ENCODE measurements at places on chromosomes 12 and 14.

DNA sequence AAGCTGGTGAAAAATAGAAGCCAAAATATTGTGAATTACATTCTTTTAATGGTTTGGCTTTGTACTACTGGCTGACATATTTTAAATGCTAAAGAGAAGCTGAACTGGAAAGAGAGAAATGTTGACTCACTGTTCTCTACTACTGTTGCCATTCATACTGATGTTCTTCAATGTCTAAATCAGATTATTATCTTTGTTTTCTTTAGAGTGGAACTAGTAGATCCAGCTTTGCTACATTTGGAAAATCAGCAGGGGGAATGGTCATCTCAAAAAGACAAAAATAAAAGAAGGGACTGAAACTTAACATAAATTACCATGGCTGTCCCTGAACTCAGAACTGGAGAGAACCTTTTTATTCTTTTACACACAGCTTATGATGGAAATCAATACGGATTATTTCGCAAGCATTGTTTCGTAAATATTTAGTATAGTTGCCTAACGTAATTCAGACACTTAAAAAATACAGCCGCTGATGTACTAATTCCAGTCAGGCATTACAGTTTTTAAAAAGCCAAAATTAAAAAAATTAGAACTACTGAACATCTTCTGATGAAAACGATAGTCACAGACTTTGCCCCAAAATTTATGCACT lies 76.3 kb upstream of the OTX2 start:
- no peak for DNase-seq

GRCh38 chr14:69152902-69153151 lies at the start of gene DCAF5:
Gene DCAF5 (minus strand): TSS chr14:69153119. CDS start chr14:69152978, 141 bp downstream.
- peak; percentile 87 for DNase-seq

DNA sequence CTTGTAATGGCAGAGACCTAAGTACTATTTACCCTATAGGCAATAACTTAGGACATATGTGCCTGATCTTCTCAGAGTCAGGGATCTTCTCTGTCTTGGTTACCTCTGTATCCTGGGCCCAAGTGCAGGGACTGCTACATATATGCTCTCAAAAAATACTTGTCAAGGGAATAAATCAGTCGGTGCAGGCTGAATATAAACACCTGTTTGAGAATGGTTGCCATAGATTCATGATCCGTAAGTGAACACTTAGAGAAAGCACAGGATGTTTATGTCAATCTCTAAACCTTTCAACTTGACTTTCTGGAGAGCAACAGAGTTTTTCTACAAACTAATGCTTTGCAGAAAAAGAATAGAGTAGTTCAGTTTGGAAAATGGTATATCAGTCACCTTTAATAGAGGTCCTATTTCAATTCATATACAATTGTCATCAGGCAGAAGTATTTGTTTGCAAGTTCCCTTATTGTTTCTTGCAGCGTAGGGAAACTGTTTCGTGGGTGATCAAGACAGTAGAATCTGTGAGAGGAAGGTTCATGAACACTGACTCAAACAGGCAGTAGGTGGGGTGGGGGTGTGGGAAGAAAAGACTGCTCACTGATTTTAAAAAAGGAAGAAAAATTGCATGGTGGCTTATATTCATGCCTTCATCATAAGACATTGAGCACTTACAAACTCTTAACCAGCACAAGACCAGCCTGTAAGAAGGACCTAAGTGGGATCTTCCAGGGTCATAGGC lies 6.0 kb upstream of the UBE2N start:
- DNase-seq = no peak

DNA sequence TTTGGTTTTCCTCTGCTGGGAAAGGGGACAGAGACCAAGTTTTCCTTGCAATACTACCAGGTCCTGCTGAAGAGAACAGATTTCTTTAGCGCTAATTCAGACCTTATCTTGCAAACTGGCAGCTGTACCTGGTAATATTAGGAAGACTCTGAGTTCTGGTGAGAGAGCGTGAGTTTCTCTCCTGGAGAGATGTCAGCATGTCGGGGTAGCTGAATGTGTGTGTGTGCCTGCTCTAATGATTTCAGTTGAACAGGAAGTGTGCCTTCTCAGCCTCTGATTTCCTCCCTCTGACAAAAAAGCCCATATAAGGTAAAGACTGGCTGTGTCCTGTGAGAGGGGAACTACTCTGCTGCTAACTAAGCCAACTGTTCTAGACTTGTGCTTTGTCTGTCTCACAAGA lies 10.3 kb upstream of the ERP27 start:
- no peak for DNase-seq

- DNase-seq = no peak
Measured at GRCh38 chr14:93714605-93715004, 73.7 kb downstream of the PRIMA1 start.

DNA sequence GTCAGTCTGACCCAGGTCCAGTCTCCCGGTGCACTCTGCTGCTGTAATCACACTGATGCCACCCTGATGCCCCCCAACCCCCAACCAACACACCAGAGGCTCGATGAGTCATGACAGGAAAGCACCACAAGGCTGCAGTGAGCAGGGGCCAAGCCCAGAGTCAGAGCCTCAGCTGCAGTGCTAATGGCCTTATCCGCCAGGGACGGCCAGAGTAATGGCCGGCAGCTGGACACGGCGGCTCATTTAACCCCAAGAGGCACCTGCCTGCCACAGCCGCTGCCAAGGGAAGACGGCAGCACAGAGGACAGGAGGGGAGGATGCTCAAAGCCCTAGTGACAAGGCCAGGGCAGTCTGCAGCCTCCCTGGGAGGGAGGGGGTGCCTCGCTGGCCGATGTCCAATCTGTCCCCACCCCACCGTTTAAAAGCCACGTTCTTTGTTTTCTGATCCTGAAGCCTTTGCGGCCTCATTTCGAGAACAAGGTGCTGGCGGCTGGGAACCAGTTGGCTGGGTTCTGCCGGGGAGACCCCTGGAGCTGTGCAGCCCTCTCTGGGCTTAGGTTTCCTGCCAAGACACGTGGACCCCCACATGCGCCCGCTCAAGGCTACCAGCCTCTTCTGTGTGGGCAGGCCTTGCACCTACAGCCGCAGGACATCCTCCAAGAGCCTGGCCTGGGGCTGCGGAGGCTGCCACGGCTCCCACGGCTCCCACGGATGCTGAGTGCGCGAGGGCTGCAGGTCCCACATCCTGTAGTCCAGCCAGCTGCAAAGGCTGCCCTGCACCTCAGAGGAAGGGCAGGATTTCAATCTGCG lies 13.1 kb downstream of the CCDC85C start:
- DNase-seq = no peak

DNA sequence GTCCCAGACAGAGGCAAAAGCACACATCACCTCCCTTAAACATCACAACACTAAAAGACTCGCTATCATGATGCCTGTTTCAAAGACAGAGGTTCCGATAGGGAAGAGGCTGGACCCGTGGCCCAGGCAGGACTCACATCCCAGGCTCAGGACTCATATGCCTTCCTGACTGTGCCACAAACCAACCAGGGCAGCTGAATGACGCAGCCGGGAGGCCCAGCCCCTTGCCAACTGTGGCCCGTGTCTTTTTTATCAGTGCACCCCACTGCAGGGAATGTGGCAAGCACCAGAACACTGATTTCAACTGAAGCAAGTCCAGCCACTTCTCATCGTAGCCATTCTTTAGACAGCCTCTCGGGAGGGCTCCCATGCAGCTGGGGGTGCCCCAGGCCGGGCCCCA lies 132.3 kb downstream of the KSR2 start:
- no peak for DNase-seq

GRCh38 chr12:23891115-23891514 lies 58.4 kb downstream of the SOX5 start:
- DNase-seq = no peak

DNA sequence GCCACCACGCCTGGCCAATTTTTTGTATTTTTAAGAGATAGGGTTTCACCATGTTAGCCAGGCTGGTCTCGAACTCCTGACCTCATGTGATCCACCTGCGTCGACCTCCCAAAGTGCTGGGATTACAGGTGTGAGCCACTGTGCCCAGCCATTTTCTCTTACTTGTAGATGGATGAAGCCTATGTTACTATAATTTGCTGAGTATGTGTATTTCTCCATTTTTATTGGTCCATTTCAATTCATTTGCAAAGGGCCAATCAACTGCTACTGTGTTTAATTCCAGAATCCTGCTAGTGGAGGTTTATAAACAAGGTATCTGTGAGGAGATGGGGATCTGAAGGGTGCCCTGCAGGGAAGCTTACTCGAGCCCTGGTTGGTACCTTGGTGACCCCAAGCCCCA lies 101.7 kb upstream of the MAX start:
- no peak for DNase-seq

- DNase-seq = no peak
Measured at GRCh38 chr12:80698256-80698655, 9.2 kb upstream of the MYF6 start.

DNA sequence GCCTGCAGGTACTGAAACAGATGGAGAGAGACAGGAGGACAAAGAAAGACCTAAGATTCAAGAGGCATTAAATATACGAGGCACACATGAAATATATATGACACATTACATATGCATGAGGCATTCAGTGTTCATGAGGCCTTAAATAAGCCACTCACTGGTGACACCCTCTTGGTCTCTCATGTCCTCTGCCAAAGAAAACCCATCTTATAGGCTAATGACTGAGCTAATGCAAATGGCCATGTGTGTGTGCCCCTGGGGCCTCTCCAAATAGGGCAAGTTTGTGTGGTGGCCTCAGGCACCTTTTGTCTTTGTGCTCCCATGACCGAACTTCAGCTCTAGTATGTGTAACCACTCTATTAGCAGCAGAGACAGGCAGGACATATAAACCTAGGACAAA lies 18.8 kb downstream of the COQ6 start:
- DNase-seq = no peak

GRCh38 chr12:6031001-6031400 lies 85.9 kb upstream of the ANO2 start:
- no peak for DNase-seq

- no peak for DNase-seq
Measured at GRCh38 chr14:51877810-51878209, 17.4 kb downstream of the GNG2 start.

GRCh38 chr12:75020068-75020557 lies 189.5 kb downstream of the KCNC2 start:
- no peak for DNase-seq

- no peak for DNase-seq
Measured at GRCh38 chr14:56423544-56423943, 156.1 kb upstream of the TMEM260 start.

GRCh38 chr14:30681752-30682355 lies 59.7 kb downstream of the SCFD1 start:
- DNase-seq = no peak

DNA sequence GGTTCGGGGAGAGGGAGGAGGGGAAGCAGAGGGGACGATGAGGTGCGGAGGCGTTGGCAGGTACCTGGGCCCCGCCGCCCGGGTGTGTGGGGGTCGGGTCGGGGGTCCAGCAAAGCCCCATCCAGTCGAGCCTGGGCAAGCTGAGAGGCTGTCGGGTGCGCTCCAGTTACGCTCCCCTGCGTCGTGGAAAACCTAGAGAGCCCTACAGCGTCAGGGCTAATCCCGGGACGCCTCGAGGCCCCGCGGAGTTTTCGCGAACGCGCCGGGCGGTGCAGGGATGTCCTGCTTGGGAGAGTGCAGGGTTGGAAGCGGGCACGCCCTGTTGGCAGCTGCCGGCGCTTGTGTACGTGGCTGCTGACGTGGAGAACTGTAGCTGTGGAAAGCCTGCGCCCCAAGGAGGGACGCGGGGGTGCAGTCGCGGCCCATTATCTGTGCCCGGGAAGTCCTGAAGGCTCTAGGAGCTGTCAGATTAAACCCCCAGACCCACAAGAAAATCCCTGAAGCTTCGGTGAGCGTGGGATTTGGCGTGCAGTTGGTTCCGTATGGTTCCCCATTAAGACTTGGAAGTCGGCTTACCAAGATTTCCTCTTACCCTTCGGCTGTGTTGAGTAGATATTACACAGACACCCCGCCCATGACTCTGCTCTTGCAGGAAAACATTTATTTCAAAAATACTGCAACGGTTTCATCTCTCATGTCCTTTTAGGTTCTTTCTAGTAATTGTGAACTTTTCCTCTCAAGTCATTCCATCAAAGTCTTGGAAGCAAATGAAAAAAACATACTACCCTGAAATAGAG lies 11.3 kb upstream of the SLC38A2 start:
- DNase-seq = peak; percentile 56

GRCh38 chr12:1620092-1620491 lies 8.9 kb upstream of the WNT5B start:
- no peak for DNase-seq

- DNase-seq = no peak
Measured at GRCh38 chr12:113299619-113300237, 35.2 kb downstream of the SLC8B1 start.

GRCh38 chr12:113610698-113611097 lies 139.0 kb upstream of the LHX5 start:
- no peak for DNase-seq

GRCh38 chr14:77270361-77271112 lies 469 bp downstream of the NGB start:
- no peak for DNase-seq

DNA sequence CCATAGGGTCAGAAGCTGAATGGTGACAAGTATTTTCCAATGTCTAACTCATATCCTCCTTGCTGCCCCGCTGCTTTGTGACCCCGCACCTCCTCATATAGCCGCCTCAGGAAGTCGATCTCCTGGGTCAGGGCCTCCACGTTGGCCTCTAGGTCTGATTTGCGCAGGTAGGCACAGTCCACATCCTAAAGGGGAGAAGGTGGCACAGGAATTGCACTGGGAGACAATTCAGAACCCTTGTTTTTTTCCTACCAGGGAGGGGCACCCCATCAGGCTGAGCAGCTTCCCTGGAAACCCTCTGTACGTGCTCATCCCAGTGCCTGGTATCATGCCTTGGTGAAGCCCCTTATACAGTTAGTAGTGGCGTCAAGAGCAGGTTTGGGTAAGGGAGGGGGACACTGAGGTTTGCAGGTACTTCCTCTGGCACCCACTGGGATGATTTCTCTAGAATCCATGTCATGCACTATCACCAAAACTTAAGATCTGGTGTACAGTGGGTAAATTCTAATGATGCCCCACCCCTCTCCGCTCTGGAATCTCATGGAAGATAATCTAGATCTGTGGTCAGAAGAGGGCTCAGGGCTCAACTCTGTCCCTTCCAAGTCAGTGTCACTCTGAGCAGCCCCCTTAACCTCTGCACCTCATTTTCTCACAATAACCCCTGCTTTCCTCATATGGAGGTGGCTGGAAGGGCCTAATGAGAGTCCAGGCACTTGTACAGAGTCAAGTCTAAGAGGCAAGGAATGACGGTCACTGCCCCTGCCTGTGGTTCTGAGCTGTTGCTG lies 20.1 kb upstream of the KRT86 start:
- DNase-seq = no peak

DNA sequence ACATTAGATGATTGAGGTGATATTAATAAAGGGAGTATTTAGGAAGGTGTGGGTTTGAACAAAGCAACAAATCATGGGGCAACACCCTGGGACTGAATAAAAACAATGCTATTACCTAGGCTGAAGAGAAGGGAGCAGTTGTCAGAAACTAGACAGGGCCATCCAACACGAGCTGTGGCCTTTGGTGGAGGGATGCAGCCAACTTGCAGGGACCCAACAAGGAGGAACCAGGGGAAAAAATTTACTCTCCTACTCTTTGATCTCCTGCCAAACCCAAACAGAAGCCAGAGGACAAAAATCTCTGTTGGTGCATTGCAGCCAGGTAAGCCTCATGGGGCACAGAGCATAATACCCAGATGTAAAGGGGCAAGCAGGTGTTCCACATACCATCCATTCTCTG lies 12.0 kb downstream of the SLC39A2 start:
- DNase-seq = no peak

GRCh38 chr14:88352698-88353097 lies 29.6 kb upstream of the KCNK10 start:
- DNase-seq = no peak

- DNase-seq = no peak
Measured at GRCh38 chr14:52575858-52576257, 23.2 kb downstream of the GPR137C start.
